ENCODE measurements at places on chromosomes 2 and 18.

DNA sequence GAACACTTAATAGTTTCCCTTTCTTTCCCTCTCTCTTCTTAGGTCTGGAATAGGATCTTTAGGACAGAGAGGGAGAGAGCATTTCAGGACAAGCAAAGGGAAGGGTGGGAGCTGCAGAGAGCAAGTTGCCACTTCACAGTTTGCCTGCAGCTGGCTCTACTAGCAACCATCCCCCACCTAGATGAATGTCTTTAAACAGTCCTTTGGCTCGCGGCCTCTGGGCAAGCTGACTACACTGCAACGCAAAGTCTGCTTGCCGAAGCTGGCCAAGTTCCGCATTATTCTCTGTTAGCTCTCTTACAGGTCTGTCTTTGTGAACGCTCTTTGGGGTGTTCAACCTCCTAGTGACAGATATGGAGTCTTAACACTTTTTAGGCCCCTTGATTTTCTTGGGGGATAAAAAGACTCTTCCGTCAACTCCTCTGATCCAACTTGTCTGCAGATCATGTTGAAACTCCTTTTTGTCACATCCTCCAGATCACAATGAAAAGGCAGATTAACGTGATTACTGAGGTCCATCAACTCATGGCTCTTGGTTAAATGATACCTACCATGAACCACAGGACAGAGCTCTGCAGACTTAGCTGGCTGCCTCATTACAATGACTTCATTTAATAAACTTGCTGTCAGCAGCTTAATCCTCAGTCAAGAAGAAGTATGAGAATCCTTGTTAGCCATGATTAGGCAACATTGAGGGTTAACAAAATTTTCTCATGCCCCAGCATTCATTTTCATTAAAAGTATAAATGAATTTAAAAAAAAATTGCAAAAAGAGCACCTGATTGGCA is 74.6 kb downstream of the SLC4A3 start:
- DNase-seq, result no peak

GRCh38 chr18:41096504-41096903 is 858.5 kb upstream of the PIK3C3 start:
- no peak for DNase-seq

- no peak for DNase-seq
Measured at GRCh38 chr2:7774481-7774880, 857.3 kb downstream of the RNF144A start.

DNA sequence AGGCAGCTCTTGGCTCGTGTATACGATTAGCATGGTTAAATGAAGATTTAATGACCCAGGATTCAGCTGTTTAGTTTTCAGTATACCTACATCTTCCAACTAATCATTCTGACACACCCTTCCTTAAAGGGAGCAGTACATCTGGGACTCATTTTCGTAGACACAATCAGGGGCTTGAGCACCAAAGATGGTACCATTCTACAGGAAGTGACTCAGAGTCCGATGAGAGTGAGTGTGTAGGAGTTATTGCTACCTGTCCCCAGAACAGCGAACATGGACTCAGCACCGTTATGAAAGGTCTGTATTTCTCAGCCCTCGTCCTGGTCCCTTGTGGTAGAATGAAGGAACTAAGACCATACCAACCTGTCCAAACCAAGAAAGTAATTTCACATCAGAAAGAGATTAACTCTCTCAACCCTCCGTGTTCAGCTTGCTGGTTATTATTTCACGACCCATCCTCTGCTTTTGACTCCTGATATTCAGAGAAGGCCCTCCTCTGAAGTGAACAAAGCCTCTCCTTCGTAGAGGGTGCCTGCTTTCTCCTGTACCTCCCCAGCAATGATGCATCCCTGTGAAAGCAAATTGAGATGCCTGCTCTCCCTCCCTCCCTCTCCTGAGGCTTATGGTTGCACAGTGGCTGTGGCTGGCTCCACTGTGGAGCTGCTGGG is 214.8 kb downstream of the MTX2 start:
- no peak for DNase-seq

- DNase-seq, result no peak
Measured at GRCh38 chr2:34368304-34368703, 769.2 kb upstream of the FAM98A start.

- DNase-seq, result no peak
Measured at GRCh38 chr2:171036532-171036931, 107.5 kb downstream of the GORASP2 start.

DNA sequence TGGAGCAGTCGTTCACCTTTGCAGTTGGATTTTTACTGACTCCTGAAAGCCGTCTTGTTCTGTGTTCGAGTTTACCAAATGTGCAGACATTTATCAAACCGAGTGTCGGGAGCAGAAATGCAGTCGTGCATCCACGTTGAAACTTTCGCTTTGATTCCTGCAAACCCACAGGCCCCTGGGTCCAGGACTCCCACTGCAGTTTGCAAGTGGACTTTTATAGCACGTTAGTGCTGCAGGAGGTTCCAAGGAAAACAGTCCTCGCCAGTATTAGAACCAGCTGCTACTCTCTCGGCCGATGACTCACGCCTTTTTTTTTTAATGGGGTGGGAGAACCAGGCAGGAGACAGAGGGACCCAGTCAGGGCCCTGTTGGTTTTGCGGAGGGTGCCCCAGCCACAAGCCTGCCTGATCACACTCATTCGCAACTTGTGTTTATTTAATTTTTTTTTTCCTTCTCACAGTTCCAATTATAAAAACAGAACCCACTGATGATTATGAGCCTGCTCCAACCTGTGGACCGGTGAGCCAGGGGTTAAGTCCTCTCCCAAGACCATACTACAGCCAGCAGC is 90.1 kb downstream of the NFATC1 start:
- no peak for DNase-seq

- DNase-seq, result no peak
Measured at GRCh38 chr18:59980188-59980637, 80.4 kb downstream of the PMAIP1 start.

- no peak for DNase-seq
Measured at GRCh38 chr18:50704357-50704940, 115.4 kb downstream of the MRO start.

Measured in activated T-cell treated with anti-CD3 and anti-CD28 coated beads for 48 hours (primary cell).